ENCODE measurements at places on chromosomes 7 and 10.

GRCh38 chr7:6379886-6380285 lies 67.9 kb downstream of the DAGLB start:
- DNase-seq: no peak

DNA sequence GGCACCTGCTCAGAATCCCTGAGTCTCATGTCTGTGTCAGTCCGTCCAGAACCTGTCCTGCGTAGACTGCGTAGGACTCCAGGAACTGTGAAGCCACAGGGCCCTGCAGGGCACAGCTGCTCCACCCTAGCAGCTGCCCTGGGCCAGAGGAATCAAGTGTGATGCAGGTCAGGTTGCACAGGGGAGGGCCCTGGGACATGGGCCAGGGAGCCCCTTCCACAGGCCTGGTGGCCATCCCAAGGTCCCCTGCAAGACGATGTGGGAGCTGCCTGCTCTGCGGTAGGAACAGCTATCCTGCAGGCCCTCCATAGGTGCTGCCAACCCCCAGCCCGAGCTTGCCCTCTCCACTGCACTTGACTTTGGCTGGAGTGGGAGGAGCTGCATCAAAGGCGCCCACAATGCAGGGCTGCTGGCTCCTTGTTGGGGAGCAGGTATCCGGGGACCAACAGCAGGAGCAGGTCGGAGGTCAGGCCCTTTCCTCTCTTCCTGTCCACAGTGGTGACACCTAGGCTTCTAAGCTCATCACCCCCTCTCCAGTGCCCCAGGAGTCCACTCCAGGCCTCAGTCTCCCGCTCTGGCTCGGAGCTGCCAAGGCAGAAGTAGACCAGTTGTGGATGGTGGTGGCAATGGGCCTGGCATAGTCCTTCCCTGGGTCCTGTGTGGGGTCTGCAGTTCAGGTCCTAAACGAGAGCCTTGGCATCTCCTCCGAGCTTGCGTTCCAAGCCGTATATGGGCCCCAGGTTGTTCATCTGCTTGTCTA lies 149.1 kb downstream of the MAPK8 start:
- no peak for DNase-seq

- no peak for DNase-seq
Measured at GRCh38 chr10:30988831-30989435, 42.7 kb downstream of the ZNF438 start.

- DNase-seq: peak; percentile 67
Measured at GRCh38 chr10:133258818-133259601, 17.7 kb downstream of the ADAM8 start.

- DNase-seq: no peak
Measured at GRCh38 chr10:128295003-128295402, 168.8 kb upstream of the MKI67 start.

DNA sequence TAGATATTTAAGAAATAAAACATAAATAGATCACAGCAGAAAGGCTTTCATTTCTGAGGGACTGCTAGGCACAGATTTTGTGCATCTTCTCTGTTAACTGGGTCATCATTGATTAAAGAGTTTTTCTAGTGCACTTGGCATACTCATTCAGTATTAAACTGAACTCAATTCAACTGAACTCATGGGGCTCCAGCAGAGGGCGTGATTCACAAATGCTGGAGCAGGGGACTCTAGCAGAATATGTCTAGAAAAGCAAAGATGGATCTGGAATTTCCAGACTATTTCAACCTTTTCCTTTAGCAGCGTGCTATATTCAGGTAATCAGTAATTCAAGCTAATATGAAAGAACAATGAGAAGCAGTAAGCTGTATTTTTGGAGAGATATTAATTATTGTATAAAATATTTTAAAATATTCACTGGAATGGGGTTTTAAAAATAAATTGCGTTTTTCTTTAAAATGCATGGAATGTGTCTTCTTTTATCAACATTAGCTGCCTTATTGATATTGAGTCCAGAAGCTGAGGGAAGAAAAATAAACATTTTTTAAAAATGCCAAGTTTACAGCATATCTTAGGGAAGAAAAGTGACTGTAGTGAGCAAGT lies 296.8 kb upstream of the CACNA2D1 start:
- no peak for DNase-seq

GRCh38 chr7:17130281-17131059 lies 168.0 kb upstream of the AHR start:
- DNase-seq: no peak

DNA sequence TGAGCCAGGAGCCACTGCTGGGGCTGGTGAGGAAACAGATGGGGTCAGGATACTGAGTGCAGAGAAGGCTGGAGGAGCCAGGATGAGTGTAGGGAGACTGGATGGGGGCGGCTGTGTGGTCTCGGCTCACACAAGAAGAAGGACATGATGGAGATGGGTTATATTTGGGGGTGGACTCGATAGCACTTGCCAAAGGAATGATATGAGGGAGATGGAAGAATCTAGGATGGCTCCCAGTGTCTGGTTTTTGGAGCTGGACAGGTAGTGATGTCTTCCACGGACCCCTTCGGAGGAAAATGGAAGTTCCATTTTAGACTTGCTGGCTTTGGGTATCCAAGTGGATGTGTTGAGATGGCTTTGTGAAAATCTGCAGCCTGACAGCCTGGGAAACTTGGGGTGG lies 83.9 kb downstream of the CDH23 start:
- DNase-seq: no peak

DNA sequence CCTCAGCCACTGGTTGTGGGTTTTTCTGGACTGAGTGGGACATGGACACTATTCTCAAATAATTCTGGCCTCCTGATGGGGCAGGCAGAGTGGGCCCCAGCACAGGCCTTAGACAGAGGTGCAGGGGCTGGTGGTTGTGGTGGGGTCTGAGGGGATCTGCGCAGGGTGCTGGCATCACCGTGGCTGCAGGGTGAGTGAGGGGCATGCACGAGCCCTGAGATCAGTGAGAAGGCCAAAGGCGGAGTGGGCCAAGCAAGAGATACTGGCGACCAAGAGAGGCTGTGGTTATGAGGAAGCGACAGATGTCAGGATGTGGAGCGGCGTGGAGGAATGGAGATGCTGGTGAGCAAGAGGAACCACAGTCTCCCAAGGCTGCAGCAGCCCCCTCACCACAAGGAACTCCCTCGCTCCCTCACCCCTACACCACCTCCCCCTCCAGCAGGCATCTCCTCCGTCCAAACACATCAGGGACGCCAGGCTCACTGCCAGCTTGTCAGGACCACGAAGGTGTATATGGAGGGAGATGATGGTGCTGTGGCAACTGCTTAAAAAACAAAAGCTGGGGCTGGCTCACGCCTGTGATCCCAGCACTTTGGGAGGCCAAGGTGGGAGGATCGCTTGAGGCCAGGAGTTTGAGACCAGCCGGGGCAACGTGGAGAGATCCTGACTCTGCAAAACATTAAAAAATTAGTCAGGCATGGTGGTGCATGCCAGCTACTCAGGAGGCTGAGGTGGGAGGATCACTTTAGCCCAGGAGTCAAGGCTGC lies 9.6 kb downstream of the PRF1 start:
- DNase-seq: no peak

- DNase-seq: no peak
Measured at GRCh38 chr10:90462749-90463470, 394.9 kb downstream of the HTR7 start.

- DNase-seq: no peak
Measured at GRCh38 chr10:61901829-61902444, 438 bp downstream of the ARID5B start.

GRCh38 chr10:101322266-101323108 lies 31.5 kb upstream of the BTRC start:
- no peak for DNase-seq

GRCh38 chr10:5343561-5343960 lies 21.2 kb upstream of the UCN3 start:
- no peak for DNase-seq

GRCh38 chr10:88116971-88117626 lies 253.7 kb downstream of the PTEN start:
- DNase-seq: peak; percentile 69

- no peak for DNase-seq
Measured at GRCh38 chr10:29250066-29250465, 38.8 kb upstream of the LYZL1 start.

GRCh38 chr10:58806970-58807628 lies 294.4 kb downstream of the BICC1 start:
- DNase-seq: no peak

GRCh38 chr10:131077031-131077430 lies 234.5 kb downstream of the TCERG1L start:
- DNase-seq: no peak

DNA sequence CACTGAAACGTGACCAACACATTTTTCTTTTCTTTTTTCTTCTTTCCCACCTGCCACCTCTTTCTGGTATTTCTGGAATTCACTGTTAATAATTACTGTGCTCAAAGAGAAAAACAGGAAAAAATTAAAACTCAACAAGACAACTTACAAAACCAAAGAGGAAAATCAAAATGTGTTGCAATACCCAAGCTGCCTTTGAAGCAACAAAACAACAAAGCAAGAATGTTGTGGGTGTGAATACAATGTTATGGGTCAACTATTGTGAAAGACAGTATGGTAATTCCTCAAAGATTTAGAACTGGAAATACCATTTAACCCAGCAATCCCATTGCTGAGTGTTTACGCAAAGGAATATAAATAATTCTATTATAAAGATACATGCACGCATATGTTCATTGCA lies 415.1 kb downstream of the GFRA1 start:
- no peak for DNase-seq

- no peak for DNase-seq
Measured at GRCh38 chr7:27661811-27662489, 733 bp downstream of the HIBADH start.

GRCh38 chr7:148211740-148212151 lies 378.8 kb upstream of the C7orf33 start:
- DNase-seq: no peak

- DNase-seq: no peak
Measured at GRCh38 chr7:13770305-13770704, 219.2 kb downstream of the ETV1 start.

DNA sequence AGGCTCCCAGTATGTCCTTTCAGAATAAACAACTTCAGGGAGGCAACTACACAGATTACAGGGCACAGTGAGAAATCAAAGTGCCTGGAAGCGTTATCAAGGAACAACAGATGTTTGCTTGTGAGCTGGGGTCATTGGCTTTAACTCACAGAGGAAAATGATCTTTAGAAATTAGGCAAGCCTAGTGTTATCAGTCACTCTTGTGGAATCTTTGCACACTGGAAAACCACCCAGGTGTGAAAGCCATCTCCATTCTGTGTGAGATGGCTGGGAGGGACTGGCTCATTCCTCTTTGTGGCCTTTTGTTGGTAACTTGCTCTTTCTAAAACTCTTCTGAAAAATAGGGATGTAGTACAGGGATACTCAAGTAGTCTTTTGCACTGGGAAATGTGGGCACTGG lies 716.0 kb downstream of the XPNPEP1 start:
- no peak for DNase-seq

DNA sequence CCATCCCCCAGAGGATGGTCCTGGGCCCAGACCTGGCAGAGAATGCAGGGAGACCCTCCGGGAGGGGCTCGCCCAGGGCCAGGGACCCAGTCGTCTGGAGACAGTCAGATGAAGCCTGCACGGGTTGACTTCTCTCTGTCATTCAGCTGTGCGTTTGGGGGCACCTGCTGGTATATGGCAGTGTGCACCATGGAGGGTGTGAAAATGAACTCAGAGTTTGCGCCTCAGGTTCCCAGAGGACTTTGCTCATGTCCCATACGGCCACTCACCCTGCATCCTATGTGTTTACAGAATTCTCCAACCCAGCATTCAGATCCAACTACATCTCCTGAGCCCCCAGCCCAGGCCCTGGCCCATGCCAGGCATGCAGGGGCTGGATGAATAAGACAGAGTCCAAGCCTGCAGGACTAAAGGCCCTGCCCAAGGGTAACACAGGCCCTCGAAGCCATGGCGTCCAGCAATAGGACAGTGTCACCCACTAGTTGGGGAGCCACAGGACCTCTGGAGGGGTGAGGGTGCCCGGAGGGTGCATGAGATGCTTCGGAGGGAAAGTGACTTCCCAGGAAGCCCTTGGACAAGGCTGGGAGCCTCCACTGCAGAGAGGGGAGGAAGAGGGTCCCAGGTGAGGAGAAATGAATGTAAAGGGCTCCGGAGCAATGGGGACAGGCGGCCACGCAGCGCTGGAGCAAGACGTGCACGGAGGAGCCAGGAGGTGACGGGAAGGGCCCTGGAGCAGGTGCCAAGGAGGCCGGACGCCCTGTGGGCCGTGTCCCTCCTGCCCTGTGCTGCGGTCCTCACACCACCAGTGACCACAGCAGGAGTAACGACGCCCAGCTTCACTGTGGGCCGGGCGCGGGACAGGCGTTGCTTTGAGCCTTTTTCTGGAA lies 36.3 kb downstream of the CALML3 start:
- DNase-seq: no peak

- no peak for DNase-seq
Measured at GRCh38 chr7:117259615-117260014, 63.2 kb downstream of the WNT2 start.

DNA sequence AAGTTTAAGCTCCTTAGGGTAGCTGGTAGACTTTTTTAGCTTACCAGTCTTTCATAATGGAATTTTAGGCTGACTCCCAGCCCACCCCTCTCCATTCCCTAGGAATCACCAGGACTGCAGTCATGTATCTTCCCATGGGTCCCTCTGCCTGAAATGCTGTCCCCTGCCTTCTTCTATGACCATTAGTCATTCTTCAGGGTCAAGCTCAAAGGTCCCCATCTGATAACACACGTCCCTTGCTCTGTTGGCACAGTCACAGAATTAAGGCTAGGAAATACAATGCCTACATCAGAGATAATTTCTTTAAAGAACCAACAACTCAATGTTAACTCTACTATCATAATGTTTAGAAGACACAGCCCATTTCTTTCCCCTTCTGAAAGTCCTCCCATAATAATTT lies 140.6 kb downstream of the RAPGEF5 start:
- no peak for DNase-seq

- DNase-seq: peak; percentile 61
Measured at GRCh38 chr7:36986948-36987724, 262.8 kb upstream of the AOAH start.

DNA sequence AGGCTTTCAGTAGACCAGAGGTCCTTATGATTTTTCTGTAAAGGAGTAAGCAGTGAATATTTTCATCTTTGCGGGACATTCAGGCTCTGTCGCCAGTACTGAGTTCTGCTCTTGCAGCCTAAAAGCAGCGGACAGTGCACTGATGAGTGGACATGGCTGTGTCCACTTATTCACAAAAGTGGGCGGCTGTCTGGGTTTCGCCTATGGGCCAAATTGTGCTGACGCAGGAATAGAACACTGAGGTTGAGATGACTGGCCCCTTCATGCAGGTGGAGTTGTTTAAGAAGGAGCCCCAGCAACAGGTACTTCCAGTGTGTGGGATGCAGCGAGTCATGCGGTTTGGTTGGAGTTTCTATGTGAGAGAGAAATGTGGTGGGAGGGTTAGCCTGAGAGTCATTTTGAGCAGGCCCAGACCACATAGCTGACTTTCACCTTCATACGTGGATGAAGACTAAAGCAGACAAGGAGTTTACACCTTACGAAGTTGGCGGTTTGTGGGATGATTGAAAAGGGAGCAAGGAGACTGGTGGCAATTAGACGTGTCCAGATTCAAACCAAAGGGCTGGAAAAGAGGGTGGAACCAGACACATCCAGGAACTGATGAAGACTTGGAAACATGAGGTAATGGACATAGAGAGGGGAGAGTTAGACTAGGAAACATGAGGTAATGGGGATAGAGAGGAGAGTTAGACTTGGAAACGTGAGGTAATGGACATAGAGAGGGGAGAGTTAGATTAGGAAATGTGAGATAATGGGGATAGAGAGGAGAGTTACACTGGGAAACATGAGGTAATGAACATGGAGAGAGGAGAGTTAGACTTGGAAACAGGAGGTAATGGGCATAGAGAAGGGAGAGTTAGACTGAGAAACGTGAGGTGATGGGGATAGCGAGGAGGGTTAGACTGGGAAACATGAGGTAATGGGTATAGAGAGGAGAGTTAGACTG lies 38.2 kb downstream of the WDR37 start:
- DNase-seq: peak; percentile 39

All from stimulated activated CD4-positive, alpha-beta T cell treated with anti-CD3 and anti-CD28 coated beads, Interleukin-4, amount 100 ng/mL, for 4 hours (primary cell).